ENCODE measurements at places on chromosomes 2 and 18.

DNA sequence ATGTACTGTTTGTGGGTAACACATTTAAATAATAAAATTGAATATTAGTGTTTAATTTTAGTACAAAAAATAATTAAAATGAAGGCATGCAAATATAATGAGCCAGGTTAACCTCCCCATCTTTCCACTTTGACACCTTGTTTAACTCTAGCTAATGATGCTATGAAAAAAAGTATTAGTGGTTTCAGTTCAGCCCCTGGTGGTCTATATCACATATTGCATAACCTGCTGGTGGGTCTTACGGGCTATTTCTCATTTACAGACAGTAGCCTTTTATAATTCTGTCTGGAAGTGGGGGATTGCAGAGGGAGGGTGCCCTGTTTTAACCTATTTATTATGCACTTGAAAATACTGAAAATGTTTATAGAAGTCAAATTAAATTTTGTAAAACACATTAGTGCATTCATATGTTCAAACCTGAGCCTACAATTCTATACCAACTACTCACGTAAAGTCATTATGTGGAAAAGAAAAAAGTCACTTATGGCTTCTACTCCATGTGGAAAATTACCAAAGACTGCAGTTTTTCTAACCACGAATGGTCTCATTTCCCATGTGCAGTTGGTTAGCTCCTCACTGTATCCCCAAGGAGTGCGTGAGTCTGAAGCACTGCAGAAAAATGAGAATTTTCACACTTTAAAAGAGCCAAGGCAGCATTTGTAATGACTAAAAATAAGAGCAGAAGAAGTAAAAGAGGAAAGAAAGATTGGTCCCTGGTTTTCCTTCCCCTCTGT lies 381.0 kb downstream of the MTX2 start:
- DNase-seq = no peak

GRCh38 chr18:5729983-5730699 lies 165.2 kb downstream of the TMEM200C start:
- no peak for DNase-seq

- no peak for DNase-seq
Observed at GRCh38 chr2:189082376-189082975, 97.1 kb downstream of the COL5A2 start.

- DNase-seq = no peak
Observed at GRCh38 chr18:55501579-55501978, 86.4 kb downstream of the TCF4 start.

DNA sequence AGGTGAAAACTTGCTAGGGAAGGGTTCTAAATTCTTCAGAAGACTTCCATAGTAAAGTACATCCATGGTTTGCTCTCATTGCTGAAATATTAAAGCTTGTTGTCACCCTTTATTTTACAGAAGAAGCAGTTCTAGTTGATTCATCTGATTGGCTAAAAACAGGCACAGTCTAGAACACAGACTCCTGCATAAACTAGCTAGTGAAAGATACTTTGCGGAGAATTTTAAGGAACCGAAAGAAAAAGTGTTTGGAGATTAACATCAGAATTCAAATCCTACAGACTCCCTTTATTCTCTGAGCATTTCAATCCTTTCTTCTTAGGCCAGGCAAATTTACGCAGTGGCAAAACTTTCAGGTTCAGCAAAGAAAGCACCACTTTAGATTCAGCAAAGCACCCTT lies 1076.5 kb upstream of the ZEB2 start:
- DNase-seq = no peak

DNA sequence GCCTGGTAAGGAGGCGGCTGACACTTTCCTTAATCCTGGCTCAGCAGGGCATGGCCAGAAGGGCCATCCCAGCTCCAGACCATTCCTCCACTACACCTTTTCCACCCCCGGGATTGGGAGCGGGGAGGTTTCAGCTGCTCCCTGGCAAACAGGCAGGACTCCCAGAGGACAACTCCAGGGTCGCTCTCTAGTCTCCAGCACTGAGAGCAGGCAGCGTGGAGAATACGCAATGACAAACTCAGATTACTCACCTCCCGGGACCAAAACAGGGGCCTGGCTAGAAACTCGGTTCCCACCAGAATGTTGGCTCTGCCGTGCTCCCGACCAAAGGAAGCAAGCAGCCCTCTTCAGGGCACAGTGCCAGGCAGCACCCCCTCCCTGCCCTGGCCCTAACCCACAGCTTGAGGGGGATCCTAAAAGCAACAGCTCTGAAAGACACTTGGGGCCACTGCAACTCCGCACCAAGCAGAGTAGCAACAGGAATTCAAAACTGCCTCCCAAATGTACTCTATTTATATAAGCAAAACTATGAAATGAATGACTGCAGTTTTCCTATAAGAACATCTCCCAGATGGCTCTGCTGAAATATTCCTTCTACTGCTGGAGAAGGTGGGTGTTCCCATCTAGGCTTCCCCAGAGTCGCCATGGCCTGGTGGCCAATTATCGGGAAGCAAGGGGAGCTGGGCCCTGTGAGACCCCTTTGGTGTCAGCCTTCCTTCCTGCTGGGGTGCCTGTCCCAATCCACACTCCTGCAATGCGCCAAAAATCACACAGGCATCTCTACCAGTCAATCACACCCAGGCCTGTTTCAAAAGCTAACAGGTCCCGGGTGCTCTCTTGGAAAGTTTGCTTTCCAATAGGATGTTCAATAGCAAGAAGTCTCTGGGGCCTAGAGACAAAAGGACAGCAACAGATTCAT lies 61.2 kb upstream of the POMC start:
- no peak for DNase-seq

- DNase-seq = no peak
Observed at GRCh38 chr2:74821177-74822126, 12.5 kb upstream of the HK2 start.

Measured in 8988T (cell line).